ENCODE measurements at places on chromosomes 3 and 15. TPM values are rescaled to one million over a fixed set of nuclear protein-coding genes. Genes with fewer than 3 reads are reported as not detected.
A peak's percentile ranks its signal among the peaks of the same experiment; 100 is the strongest.

GRCh38 chr15:72916897-72917296, 133.3 kb upstream of the ADPGK start:
- DNase-seq, result no peak
- no peaks in the 10 kb centered on the region for H3K4me1 ChIP-seq
- H3K27me3 ChIP-seq, result peaks cover 14% of the 10 kb centered on the region
- H3K36me3 ChIP-seq, result no peaks in the 10 kb centered on the region
- no peak overlapping the region for H3K27ac ChIP-seq

DNA sequence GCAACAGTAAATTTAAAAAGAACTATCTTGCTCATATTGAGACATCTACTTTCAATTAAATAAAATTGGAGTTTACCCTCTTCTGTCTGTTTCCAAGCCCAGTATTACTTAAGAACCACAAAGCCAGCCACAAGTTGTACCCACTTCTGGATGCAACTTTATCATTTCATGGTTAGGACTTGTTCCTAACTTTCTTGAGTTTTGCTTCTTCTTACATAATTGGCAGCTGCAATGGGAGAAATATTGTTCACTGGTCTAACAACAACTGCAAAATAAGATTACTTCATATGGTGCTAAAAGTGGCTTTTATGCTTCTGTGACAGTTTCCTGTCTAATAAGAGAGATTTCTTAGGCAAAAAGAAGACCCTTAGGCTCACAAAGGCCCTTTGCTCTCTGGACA, 240.6 kb downstream of the OTOL1 start:
- no peaks in the 10 kb centered on the region for H3K4me1 ChIP-seq
- H3K27me3 ChIP-seq, result no peaks in the 10 kb centered on the region
- DNase-seq, result no peak
- no peak overlapping the region for H3K4me3 ChIP-seq
- H3K27ac ChIP-seq, result no peak overlapping the region

GRCh38 chr15:34038023-34038870, 757 bp downstream of the AVEN start:
- H3K27me3 ChIP-seq, result peaks cover 3% of the 10 kb centered on the region
- peaks cover 17% of the 10 kb centered on the region for H3K4me1 ChIP-seq
- H3K4me3 ChIP-seq, result peak overlapping the region; percentile 82
- peak overlapping the region; percentile 76 for H3K27ac ChIP-seq
- peak; percentile 74 for DNase-seq
- H3K36me3 ChIP-seq, result no peaks in the 10 kb centered on the region

DNA sequence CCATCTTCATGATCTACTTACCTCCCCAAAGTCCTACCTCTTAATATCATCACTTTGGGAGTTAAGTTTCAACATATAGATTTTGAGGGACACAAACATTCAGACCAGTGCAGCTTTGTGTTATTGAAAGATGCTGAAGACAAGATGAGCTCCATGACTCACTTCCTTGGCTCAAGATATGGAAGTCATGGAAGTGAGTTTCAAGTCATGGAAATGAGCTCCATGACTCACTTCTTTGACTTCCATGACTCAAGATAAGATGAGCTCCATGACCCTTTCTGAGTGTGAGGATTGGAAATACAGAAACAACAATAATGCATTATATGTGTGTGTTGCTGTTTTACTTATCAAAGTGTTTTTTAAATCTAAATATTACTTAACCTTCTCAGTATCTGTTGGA, 170.2 kb upstream of the TPRG1 start:
- no peak for DNase-seq
- H3K36me3 ChIP-seq, result no peaks in the 10 kb centered on the region
- H3K4me3 ChIP-seq, result no peak overlapping the region

- DNase-seq, result no peak
- H3K36me3 ChIP-seq, result no peaks in the 10 kb centered on the region
- no peak overlapping the region for H3K27ac ChIP-seq
- no peaks in the 10 kb centered on the region for H3K27me3 ChIP-seq
- peaks cover 17% of the 10 kb centered on the region for H3K4me1 ChIP-seq
- no peak overlapping the region for H3K4me3 ChIP-seq
Observed at GRCh38 chr3:72613871-72614270, 234.4 kb downstream of the SHQ1 start.

- peaks cover 21% of the 10 kb centered on the region for H3K27me3 ChIP-seq
- H3K4me1 ChIP-seq, result no peaks in the 10 kb centered on the region
- no peak overlapping the region for H3K4me3 ChIP-seq
- DNase-seq, result no peak
Observed at GRCh38 chr15:85899927-85900326, 105.2 kb upstream of the KLHL25 start.

- H3K27me3 ChIP-seq, result no peaks in the 10 kb centered on the region
- no peaks in the 10 kb centered on the region for H3K36me3 ChIP-seq
- no peak overlapping the region for H3K4me3 ChIP-seq
- no peaks in the 10 kb centered on the region for H3K4me1 ChIP-seq
- no peak for DNase-seq
Observed at GRCh38 chr3:62229211-62229610, 144.1 kb downstream of the FEZF2 start.

- H3K36me3 ChIP-seq, result peaks cover 10% of the 10 kb centered on the region
- H3K4me1 ChIP-seq, result no peaks in the 10 kb centered on the region
- H3K4me3 ChIP-seq, result no peak overlapping the region
- DNase-seq, result no peak
Observed at GRCh38 chr3:57877116-57877515, 121.0 kb downstream of the SLMAP start.

GRCh38 chr3:195106418-195106906, 164.5 kb downstream of the XXYLT1 start:
- H3K27ac ChIP-seq, result no peak overlapping the region
- DNase-seq, result peak; percentile 73
- no peaks in the 10 kb centered on the region for H3K36me3 ChIP-seq
- H3K4me1 ChIP-seq, result peaks cover 14% of the 10 kb centered on the region

- no peaks in the 10 kb centered on the region for H3K4me1 ChIP-seq
- H3K4me3 ChIP-seq, result no peak overlapping the region
- H3K27me3 ChIP-seq, result no peaks in the 10 kb centered on the region
- no peak overlapping the region for H3K27ac ChIP-seq
- no peaks in the 10 kb centered on the region for H3K36me3 ChIP-seq
Observed at GRCh38 chr3:70010346-70010745, 10.8 kb downstream of the SAMMSON start.

DNA sequence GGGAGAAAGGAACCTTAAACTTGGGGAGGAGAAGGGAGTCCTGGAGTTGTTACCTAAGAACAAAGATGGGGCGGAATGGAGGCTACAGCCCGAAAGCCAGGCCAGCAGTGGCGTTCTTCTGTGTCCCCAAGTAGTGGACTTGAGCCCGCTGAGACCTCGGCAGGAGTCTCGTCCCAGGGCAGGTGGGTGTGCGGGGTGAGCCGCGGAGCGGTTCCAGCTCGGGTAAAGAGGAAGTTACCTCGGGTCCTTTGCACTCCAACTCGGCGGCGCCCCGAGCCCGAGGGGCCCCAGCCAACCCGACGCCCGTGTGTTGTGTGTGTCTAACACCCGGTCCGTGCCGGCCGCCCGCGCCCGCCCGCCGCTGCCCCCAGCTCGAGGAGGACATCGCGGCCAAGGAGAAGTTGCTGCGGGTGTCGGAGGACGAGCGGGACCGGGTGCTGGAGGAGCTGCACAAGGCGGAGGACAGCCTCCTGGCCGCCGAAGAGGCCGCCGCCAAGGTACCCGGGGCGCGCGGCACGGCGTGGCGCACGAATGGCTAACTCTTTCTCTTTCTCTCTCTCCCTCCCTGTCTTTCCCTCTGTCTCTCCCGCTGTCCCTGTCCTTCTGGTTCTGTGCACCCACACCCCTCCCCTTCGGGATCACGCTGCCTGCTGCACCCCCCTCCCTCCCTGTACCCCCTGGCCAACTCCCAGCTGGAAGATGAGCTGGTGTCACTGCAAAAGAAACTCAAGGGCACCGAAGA, 959 bp downstream of the TPM1 start:
- H3K27ac ChIP-seq, result no peak overlapping the region
- peaks cover 13% of the 10 kb centered on the region for H3K4me1 ChIP-seq
- no peak for DNase-seq

DNA sequence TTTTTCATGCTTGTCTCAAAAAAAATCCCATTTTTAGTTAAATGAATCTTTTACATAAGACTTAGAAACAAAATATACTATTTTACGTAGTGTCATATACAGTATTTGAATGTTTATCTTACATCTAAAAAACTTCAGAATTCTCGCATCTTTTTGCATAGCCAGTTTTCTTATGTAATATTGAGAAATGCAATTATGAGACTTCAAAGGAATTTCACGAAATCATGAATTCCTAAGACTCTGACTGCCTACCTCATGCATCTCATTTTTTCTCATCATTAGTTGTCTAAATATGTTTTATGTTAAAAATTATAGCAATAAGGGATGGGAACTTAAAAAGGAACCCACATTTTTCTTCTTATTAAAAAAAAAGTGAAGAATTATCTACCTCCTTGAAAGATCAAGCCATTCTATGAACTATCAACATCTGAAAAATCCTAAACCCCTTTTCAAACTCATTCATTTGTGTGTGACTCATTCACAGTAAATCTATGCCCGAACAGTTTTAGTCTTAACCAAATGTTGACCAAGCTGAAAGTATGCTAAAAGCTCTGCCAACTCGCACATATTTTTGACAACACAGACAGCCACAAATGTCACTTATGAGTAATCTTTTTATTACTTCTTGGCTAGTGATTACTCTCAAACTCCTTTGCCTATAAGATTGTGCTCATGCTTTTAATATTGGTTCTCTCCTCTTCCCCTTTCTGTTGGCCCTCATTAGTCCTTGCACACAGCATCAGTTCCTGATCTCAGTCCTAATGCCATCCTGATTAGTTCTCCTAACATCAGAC, 115.9 kb downstream of the DCLK3 start:
- H3K4me3 ChIP-seq, result no peak overlapping the region
- H3K4me1 ChIP-seq, result no peaks in the 10 kb centered on the region
- no peak overlapping the region for H3K27ac ChIP-seq
- H3K36me3 ChIP-seq, result no peaks in the 10 kb centered on the region

- peaks cover 8% of the 10 kb centered on the region for H3K27me3 ChIP-seq
- no peak for DNase-seq
- peaks cover 2% of the 10 kb centered on the region for H3K4me1 ChIP-seq
- no peaks in the 10 kb centered on the region for H3K36me3 ChIP-seq
- no peak overlapping the region for H3K27ac ChIP-seq
Observed at GRCh38 chr3:37770938-37771918, 90.5 kb upstream of the CTDSPL start.

GRCh38 chr15:51861557-51862359, 32.3 kb downstream of the TMOD3 start:
- no peaks in the 10 kb centered on the region for H3K27me3 ChIP-seq
- H3K27ac ChIP-seq, result peak overlapping the region; percentile 68
- DNase-seq, result peak; percentile 82
- peaks cover 47% of the 10 kb centered on the region for H3K4me1 ChIP-seq
- peaks cover 50% of the 10 kb centered on the region for H3K36me3 ChIP-seq

GRCh38 chr3:42191443-42191747, 74.6 kb downstream of the CCK start:
- H3K27ac ChIP-seq, result peak overlapping the region; percentile 71
- H3K4me1 ChIP-seq, result peaks cover 67% of the 10 kb centered on the region
- no peaks in the 10 kb centered on the region for H3K27me3 ChIP-seq

- H3K27me3 ChIP-seq, result peaks cover 7% of the 10 kb centered on the region
- no peaks in the 10 kb centered on the region for H3K4me1 ChIP-seq
- no peak overlapping the region for H3K4me3 ChIP-seq
- no peaks in the 10 kb centered on the region for H3K36me3 ChIP-seq
Observed at GRCh38 chr3:194031867-194032635, 103.9 kb upstream of the HES1 start.

DNA sequence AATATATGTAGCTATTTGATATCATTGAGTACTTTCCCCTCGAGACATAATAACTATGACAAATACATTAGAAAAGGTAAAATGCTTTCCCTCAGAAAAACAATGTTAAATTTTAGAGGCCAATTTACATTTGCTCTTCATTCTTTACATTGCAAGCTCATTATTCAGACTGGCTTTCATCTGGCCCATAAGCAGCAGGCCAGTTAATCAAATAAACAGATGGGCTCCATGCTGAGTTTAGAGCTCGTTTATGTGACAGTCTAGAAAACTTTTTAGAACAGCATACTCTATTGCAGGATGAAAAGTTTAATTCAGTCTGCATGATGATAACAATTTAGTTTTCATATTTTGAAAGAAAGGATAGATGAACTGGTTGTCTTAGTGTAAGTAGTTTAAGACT, 150.6 kb downstream of the DUT start:
- DNase-seq, result no peak
- H3K36me3 ChIP-seq, result no peaks in the 10 kb centered on the region
- peaks cover 2% of the 10 kb centered on the region for H3K27me3 ChIP-seq
- no peak overlapping the region for H3K27ac ChIP-seq
- no peak overlapping the region for H3K4me3 ChIP-seq

GRCh38 chr3:119340014-119340413, 45.8 kb downstream of the ARHGAP31 start:
- no peak for DNase-seq
- H3K4me1 ChIP-seq, result no peaks in the 10 kb centered on the region
- no peak overlapping the region for H3K4me3 ChIP-seq

DNA sequence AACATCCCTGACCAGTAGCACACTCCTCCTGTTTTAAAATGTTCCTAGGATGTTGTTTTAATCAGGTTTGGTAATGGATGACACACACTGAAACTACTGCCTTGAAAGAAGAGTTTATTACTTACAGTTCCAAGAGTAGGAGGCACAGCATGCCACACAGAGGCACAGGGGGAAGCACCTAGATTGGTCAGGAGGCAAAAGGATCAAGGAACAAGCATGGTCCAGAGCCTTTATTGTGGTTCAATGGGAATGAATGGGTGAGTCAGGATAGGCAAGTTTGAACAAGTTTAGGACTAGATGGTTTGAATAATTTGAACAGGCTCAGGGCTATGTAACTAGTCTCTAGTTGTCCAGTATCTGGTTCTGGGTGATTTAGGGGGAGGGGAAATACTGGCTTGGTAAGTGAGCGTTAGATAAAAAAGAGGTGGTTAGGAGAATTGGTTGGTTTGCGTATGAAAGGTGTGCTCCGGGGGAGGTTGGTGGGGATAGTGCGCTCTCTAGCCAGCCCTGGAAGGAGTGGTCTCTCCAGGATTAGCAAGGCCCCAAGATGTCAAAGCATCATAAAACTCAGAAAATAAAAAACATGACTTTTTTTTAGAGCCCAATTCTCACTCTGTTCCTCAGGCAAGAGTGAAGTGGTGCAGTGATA, 35.1 kb downstream of the TMOD3 start:
- H3K27me3 ChIP-seq, result no peaks in the 10 kb centered on the region
- no peak overlapping the region for H3K27ac ChIP-seq
- H3K4me3 ChIP-seq, result no peak overlapping the region

The FEM1B gene
- 50.7 TPM for total RNA-seq

The SI gene
- total RNA-seq, result not detected

The CASR gene
- total RNA-seq, result not detected

The GOLGA8T gene
- total RNA-seq, result 1.3 TPM

The GOLGA8M gene
- 5.2 TPM for total RNA-seq

The PDIA3 gene
- 306 TPM for total RNA-seq

The DOCK3 gene
- total RNA-seq, result 3.2 TPM

The NTRK3 gene
- total RNA-seq, result not detected

The CRABP1 gene
- total RNA-seq, result not detected

The PLSCR5 gene
- not detected for total RNA-seq

The CD80 gene
- total RNA-seq, result 20.2 TPM

The TMEM207 gene
- not detected for total RNA-seq

The ZBTB47 gene
- 0.34 TPM for total RNA-seq

The ZNF770 gene
- 34.0 TPM for total RNA-seq
